Amniotic stem cell (primary cell): ENCODE measurements at places on chromosomes 13 and 19.

DNA sequence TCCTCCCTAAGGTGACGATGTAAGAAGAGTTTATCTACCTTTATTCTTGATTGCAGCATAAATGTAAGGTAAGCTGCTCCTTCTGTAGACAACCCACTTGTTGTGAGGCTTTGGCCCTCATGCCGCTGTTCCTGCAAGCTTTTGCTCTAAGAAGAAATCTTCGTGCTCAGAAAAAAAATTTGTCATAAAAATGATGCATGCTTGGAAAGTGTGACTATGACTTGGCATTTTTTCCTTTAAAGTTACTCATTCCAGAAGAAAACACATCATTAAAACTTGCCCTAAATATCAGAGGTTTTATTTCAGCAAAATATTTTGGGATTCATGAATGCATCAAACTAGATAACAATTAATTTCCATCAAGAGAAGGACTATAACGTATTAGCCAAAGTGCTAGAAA is 39.8 kb downstream of the KCTD12 start:
- no peak for DNase-seq

DNA sequence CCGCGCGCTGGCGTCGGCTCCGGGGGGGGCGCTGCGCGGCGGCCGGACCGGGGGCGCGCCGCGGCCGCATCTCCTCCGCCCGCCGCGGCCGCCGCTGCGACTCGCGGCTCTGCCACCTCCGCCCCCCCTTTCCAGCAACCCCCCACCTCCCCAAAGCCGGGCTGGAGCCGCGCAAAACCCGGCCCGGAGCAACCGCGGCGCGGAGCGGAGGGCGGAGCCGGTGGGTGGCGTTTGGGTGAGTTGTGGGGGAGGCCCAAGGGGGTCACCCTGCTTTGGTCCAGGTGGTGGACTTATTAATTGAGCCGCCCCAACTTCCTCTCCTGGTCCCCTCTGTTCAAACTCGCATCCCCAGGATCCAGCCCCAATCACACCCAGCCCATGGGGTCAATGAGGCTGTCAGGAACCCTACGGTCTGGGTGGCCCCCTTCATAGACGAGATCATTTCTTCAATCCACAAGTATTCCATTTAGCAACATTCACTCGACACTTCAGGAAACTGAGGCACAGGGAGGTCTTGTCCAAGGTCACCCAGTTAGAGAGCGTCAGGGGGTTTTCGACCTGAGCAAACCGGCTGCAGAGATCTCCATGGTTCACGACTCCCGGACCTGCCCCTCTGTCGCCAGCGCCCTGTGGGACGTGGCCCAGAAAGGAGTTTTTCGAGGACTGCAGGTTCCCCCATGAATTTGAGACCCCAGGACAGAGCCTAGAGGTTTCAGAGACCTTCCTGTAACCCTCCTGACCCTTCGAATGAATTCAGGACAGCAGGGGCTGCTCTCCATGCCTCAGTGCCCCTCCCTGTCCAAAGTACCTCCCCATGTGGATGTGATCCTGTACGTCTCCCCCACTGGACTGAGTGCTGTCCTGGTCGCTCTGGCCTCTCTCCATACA is 22.4 kb upstream of the SEMA6B start:
- no peak for DNase-seq

DNA sequence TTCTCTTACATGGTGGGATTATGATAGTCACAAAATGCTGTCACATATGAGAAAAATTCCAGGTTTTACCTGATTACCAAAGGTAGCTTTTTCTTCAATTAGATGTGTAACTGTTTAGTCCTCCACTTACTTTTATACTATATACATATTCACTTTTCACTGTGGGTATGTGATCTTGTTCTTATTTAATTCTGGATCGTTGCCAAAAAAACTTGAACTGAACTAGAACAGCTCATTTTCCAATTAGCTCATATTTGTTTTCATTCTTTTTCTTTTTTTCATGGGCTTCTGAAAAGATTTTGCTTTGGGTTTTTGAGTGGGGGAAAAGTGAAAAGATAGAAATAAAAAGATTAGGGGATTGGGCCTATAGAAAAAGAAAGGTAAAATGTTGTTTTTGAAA is 291.9 kb downstream of the NDFIP2 start:
- DNase-seq: peak; percentile 5

GRCh38 chr13:28718196-28718542 is 601 bp downstream of the SLC46A3 start:
- no peak for DNase-seq

DNA sequence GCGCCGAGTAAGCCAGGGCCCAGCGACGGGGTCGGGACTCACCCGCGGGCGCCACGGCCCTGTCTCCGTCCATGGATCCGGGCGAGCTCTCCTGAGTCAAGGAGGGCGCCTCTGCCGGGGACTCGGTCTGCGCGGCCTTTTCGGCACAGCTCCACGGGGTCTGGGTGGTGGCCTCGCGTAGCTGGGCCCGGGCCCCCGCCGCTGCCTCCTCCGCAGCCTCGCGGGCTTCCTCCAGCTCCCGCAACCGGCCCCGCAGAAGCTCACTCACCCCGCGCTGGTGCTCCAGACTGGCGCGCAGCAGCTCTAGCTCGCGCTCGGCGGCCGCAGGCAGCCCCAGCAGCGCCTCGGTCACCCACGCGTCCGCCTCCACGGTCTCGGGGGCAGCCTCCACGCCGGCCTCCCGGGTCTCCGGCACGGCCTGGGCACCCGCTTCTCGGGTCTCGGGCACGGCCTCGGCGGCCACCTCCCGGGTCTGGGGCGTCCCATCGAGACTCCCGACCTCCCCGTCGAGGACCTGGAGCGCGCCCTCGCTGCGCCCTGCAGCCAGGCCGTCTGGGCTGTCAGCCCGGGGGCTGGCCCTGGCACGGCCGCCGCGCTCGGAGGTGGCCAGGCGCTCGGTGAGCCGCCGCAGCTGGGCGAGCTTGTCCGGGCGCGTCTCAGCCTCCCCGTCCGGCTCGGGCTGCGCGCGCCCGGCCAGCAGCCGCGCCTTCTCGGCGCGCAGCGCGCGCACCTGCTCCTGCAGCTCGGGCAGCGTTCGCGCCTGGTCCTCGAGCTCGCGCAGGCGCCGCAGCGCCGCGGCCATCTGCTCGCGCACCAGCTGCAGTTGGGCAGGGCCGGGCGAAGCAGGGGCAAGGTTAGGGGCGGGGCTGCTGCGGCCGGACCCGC is 8.4 kb downstream of the KANK3 start:
- DNase-seq: no peak

DNA sequence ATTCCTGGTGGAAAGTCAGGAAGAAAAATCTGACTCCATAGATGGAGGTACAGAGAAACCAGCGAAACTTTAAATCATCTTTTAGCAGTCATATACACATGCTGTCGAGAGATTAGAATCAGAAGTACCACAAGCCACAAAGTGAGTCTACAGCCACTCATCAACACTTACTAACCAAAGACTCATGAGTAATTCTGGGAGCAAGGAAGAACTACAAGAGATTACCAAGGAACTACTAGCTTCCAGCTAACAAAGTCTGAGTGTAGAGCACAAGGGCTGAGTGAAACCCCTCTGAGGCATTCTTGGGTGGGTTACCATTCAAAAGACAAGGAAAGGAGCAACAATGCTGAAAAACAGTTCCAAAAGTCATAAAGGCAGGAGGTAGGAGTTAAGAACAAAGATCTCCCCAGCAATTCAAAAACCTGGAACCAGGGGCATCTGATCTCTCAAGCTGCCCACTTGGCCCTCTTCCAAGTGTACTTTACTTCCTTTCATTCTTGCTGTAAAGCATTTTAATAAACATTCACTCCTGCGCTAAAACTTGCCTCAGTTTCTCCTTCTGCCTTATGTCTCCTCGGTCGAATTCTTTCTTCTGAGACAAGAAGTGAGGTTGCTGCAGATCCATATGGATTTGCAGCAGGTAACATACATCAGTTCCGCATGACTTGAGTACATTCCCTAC is 13.0 kb downstream of the RBM26 start:
- DNase-seq: no peak

- DNase-seq: no peak
These were observed 186.6 kb upstream of the SLITRK6 start for GRCh38 chr13:85985797-85986196.
